ENCODE measurements at places on chromosomes 6 and 20.
A peak's percentile ranks its signal among the peaks of the same experiment; 100 is the strongest.

DNA sequence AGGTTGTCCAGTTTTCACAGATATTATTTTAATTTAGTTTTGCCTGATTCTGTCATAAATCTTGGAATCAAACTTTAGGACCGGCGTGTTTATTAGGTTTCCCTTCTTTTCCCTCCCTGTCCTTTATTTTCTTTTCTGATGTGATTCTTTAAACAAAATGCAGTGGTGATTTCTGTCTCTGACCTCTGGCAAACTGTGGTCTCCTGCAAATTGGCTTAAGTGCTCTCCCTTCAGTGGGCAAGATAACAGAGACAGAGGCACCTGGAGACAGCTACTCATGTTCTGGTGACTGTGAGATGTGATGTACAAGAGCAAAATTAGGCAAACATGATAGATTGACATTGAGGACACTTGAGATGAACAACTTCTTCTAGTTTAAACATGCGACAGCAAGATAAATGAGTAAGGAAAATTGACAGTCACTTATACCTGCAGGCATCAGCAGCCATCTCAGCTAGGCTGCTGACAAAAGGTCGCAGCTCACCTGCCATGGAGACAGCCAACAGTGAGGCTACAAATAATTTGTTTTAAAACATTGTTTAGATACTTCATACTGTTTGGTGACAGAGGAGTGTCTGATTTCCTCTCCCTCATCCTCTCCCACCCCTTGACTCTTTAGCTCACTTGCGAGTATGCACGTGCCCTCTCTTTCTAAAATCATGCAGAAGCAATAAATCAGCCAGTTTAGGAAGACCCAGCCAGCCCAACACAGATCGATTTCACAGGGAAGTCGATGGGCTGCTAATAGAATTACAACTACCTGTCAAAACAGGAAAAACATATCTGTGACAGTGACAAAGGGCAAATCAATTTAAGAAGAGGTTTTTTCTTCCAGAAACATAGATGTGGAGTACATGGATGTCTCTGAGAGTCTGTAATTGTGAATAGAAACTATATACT lies 63.4 kb upstream of the MAP3K7 start:
- no peak for DNase-seq

GRCh38 chr6:167275436-167275835 lies 15.7 kb upstream of the UNC93A start:
- no peak for DNase-seq

DNA sequence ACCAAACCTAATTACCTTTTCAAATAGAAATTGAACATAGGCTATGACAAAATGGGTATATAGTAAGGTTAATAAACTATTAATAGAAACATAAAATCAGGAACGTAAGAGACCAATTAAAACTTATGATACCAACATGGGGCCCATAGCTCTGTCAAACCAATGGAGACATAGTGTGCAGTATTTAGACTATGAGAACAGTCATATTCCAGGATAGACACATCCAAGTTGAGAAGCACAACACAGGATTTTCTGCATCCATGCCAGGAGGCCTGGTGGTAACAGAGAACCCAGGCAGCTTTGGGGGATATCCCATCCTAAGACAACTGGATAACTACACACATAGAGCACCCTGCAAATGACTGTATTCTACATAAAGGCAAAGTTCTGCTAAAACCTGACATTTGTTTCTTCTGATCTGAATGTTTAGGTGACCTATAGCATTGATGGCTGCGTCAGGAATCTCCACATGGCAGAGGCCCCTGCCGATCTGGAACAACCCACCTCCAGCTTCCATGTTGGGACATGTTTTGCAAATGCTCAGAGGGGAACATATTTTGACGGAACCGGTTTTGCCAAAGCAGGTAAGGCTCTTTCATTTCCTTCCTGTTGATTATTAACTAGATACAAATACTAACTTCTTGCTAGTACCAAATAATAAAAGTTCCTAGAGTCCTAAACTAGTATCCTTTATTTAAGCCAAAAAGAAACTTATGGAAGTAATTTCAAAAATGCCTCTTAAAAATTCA lies 202.7 kb downstream of the ARHGAP18 start:
- DNase-seq: no peak

DNA sequence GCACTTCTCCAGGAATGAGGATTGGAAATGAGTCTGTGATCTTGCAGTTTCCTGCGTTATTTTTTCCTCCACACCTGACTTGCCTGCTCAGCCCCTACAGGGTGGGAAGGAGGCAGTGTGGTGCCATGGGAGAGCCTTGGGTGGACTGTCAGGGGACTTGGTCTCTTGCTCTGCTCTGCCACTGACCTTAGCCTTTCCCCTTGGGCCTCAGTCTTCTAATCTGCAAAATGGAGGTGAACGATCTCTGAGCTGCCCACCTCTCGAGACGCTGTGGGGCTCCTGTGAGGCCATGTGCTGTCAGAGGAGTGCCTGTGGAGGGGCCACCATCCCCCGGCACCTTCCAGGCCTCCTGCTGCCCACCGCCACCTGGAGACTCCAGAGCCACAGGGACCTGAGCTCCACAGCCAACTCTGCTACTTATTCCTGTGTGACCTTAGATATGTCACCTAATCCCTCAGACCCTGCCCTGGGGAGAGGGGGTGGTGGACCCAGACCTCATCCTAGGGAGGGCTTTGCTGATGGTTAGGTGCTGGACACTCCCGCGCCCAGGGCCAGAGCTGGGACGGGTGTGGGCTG lies 45.8 kb upstream of the MLN start:
- DNase-seq: no peak

- DNase-seq: no peak
These were observed 357.9 kb upstream of the TSHZ2 start for GRCh38 chr20:52614051-52614863.

GRCh38 chr6:8383584-8383983 lies 51.8 kb downstream of the SLC35B3 start:
- DNase-seq: no peak

GRCh38 chr6:131135244-131136020 lies at the start of gene AKAP7:
Gene AKAP7 (plus strand): TSS chr6:131135467. CDS start chr6:131135764, 297 bp downstream.
- peak; percentile 72 for DNase-seq

DNA sequence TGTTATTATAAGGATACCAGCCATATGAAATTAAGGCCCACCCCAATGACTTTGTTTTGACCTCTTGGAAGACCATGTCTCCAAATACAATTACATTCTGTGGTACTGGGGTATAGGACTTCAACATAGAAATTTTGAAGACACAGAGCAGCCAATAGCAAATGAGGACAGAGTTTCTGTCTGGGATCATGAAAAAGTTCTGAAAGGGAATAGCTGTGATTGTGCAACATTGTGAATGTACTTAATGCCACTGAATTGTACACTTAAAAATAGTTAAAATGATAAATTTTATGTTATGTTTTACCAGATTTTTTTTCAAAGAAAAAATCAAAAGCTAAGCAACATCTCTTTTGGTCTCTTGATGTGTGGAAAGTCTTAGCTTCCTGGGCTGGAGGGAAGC lies 27.0 kb upstream of the AGPAT4 start:
- no peak for DNase-seq

- DNase-seq: no peak
These were observed 4.1 kb downstream of the CCDC170 start for GRCh38 chr6:151497905-151498304.

- no peak for DNase-seq
These were observed 31.9 kb downstream of the NDUFAF5 start for GRCh38 chr20:13816757-13817156.

- no peak for DNase-seq
These were observed 27.2 kb upstream of the EFHC1 start for GRCh38 chr6:52392944-52393343.

GRCh38 chr6:138113588-138114210 lies 6.5 kb upstream of the PERP start:
- no peak for DNase-seq

DNA sequence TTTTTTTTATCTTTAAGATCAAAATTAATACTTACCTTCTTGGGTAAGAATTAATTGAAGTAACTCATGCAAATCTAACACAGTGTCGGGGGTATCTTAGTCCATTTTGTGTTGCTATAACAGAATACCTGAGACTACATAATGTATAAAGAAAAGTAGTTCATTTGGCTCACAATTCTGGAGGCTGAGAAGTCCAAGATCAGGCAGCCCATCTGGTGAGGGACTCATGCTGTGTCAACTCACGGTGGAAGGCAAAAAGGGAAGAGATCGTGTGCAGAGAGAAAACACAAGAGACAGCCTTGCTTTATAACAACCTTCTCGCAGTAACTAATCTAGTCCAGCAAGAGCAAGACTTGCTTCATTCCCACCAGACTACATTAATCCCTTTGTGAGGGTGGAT lies 92.9 kb upstream of the VSTM2L start:
- DNase-seq: no peak

DNA sequence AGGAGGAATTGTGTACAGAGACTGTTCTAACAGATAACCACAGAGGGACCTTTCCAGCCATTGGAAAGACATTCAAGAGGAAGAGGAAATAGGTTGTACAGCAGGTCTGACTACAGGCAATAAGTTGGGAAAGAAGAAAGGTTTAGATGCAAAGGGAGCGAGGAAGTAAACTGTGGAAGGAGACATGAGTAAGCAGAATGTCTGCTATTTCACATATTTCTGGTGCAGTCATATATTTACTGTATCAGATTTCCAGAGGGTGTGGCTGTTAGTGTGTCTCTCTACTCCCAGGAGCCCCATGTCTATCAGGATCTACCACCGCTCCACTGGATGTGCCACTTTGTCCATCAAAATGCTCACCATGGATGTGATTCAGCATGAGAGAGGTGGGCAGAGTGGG lies 25.9 kb downstream of the MRS2 start:
- no peak for DNase-seq

DNA sequence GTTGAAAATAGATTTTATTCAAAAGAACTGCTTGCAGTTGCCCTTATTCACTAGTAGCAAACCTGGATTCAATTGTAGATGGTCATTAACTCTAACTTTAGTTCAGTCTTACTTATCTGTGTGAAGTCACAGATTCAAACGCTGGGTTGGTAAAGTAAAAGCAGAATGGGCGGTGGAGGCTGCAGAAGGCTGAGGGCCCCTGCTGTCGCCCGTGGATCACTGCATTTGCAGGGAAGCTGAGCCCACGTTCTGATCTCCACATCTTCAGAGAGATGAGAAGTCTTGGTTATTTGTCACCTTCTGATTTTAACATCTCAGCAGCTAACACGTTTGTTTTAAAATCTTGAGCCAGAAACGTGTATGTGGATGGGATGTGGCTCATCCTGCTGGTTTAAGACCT lies 75.1 kb downstream of the SNX9 start:
- no peak for DNase-seq

GRCh38 chr20:46206025-46206424 lies 87.9 kb downstream of the CD40 start:
- DNase-seq: no peak

DNA sequence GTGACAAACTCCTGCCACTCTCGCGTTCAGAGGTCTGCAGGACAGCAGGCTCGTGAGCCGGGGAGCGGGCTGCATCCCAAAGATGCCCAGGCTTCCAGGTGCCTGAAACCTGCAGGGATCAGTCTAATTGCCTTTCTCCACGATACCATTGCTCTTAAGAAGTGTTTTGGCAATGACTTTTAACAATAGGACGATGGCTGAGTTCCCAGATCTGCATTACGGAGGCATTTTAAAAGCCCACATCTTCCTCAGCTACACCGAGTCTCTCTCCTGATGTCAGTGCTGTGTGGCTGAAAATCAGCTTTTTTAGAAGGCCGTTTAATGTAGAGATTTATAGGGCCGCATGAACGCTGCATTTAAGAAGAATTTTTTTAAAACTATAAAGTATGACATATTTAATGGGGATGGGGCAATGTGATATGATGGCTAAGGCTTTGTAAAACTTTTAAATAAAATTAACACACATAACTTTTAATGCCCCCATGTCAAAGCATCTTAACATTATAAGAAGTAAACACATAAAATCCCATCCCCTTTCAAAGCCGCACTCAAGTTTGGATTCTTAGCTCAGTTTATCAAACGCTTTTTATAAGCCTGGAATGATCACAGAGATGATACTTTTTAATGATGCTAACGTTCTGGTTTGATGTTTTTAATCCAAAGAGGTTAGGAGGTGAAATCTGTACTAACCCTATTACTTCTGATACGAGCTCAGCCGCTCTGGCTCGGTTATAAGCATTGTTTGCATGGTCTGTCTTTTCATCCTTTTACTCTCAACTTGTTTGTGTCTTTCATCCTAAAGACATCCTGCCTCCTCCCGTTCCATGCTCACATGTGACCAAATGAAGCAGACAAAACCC lies 386.0 kb downstream of the SMOC2 start:
- no peak for DNase-seq

All from dermis microvascular lymphatic vessel endothelial cell (primary cell).